ENCODE measurements at places on chromosomes 3 and 15.
A peak's percentile ranks its signal among the peaks of the same experiment; 100 is the strongest.

- DNase-seq = peak; percentile 47
Observed at GRCh38 chr3:48466386-48467109, 20.0 kb downstream of the ATRIP start.

- no peak for DNase-seq
Observed at GRCh38 chr3:178381971-178382448, 154.2 kb upstream of the KCNMB2 start.

- DNase-seq = no peak
Observed at GRCh38 chr3:127543441-127543840, 47.1 kb downstream of the TPRA1 start.

DNA sequence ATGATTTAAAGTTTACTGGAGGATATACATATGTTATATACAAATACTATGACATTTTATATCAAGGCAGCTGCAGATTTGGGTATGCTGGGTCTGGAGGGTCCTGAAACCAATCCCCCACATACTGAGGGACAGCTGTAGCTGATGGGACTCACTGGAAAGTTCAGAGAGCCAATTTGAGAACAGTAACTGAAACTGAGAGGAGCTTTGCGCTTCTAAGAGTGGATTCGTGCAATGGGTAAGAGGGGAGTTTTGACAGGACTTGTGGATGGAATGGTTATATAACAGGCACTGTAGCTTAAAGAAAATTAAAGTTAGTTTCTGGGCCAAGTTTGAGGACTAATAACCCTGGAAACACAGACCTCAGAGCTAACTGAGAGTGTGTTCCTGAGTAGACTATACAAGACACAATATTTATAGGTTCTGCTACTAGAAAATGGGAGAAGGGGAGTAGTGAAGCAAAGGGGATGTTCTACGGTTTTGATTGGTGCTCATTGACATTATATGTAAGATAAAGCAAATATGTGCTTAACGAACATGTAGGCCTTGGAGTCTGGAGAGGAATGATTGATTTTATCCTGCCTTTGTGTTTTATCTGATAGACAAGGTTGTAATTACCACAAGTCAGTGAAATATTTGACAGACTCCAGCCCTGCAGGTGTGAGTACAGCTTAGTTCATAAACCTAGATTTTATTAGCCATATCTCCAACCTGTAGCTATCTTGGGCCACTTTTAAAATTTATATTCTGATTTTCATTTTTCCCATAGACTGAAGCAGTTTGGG lies 4.8 kb upstream of the ZMAT3 start:
- no peak for DNase-seq

DNA sequence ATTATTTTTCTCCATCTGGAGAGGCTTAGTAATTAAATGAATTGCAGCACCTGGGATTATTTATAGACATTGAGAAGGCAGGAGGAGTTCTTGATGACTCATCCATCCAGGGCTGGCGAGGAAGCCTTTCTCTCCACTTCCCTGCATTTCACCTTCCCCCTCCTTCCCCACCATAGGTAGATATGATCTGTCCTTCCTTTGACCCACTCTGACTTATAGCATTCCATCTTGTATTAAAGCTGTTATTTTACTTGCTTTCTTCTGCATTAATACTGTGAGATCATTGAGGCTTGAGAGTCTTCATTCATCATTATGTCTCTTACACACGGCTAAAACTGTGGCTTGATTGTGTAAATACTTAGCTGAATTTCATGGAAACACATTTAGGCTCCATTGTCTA lies 288.8 kb downstream of the FEZF2 start:
- DNase-seq = no peak
